HFFc6 (cell line): ENCODE measurements at places on chromosomes 7 and 10.
A peak's percentile ranks its signal among the peaks of the same experiment; 100 is the strongest.

- peak; percentile 34 for DNase-seq
Measured at GRCh38 chr7:131745390-131746248, 189.2 kb upstream of the PODXL start.

GRCh38 chr7:155995183-155995612 is 182.9 kb upstream of the SHH start:
- DNase-seq = no peak

- no peak for DNase-seq
Measured at GRCh38 chr10:70851597-70852475, 36.1 kb downstream of the SGPL1 start.

GRCh38 chr10:118357841-118358240 is 15.7 kb upstream of the FAM204A start:
- no peak for DNase-seq

DNA sequence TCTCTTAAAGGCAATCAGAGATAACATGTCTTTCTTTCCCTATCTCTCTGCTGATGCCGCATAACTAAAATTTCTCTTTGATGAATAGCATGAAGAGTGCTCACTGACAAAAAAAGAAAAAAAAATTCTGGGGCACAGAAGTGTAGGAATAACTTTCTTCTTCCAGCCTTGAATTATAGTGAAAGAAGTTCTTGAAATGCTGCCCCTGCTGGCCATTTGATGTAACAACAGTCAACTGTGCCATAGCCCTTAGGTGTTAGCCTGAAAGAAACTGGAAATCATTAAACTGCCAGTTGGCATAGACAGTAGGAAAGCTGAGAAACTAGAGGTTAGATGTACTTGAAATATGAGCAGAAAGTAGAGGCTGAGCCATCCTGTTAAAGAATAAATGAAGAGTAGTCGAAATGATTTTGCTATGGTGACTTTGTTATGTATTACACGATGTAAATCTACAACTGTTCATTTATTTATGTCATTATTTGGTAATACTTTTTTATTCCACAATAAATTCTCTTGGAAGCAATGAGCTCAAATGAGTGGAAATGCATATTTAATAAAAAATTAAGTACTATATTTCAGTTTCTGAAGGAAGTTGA is 48.3 kb upstream of the FAM171A1 start:
- DNase-seq = peak; percentile 21

DNA sequence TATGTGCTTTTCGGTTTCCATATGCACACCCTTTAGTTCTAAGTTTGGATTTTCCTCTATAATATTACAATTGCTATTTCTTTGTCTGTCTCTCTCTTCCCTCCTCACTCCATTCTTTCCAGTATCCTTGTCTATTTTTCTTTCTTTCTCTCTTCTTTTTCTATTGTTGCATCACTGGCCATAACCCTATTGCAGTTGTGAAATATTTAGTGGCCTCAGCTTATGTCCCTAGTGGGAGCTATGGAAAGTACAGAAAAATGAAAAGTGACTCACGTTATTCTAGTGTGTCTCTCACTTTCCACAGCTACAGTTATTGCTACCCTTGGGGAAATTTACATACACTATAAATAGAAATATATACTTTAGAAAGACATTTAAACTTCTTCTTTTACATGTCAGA is 59.1 kb downstream of the CNTNAP2 start:
- no peak for DNase-seq

DNA sequence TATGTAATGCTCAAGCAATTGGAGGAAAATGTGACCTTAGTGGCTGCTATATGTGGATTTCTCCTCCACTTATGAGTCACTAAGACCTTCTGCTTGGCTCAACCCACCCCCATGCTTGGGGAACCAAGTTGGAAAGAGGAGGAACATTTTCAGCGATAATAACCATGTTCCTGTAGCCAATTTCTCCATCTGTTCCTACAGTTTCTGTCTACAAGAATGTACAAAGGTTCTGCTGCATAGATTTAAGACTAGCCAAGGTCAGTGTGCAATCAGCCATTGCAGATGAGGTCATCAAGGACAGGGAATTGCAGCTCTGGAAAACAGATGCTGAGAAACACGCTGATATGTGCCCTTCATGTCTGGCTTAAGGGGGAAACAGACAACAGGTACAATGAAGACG is 5.6 kb upstream of the NRCAM start:
- DNase-seq = no peak
